ENCODE measurements at places on chromosomes 7 and 10. TPM values are rescaled to one million over a fixed set of nuclear protein-coding genes. Genes with fewer than 3 reads are reported as not detected.

DNA sequence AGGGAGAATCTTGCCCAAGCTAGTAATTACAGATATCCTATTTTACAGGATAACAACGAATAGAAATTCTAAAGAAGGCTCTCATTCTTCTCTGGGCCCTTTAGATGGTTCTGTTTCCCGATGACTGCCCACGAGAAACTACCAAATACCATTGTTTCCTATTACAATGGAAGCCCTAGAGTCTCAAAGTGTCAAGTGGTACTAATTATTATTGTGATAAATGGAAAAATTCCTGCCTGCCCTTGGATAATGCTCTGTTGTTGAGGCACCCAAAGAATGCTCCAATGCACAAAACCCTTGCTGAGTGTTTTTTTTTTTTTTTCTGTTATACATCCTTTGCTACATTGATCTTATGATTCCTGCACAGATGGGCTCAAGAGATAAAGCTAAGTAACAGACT lies 504.5 kb downstream of the XPNPEP1 start:
- H3K4me3 ChIP-seq = no peak overlapping the region
- no peaks in the 10 kb centered on the region for H3K36me3 ChIP-seq
- H3K27ac ChIP-seq = no peak overlapping the region
- no peaks in the 10 kb centered on the region for H3K4me1 ChIP-seq

GRCh38 chr7:47511699-47512370 lies 70.1 kb downstream of the TNS3 start:
- H3K27me3 ChIP-seq = no peaks in the 10 kb centered on the region
- no peak overlapping the region for H3K27ac ChIP-seq
- DNase-seq = no peak
- no peaks in the 10 kb centered on the region for H3K36me3 ChIP-seq
- H3K4me3 ChIP-seq = no peak overlapping the region

DNA sequence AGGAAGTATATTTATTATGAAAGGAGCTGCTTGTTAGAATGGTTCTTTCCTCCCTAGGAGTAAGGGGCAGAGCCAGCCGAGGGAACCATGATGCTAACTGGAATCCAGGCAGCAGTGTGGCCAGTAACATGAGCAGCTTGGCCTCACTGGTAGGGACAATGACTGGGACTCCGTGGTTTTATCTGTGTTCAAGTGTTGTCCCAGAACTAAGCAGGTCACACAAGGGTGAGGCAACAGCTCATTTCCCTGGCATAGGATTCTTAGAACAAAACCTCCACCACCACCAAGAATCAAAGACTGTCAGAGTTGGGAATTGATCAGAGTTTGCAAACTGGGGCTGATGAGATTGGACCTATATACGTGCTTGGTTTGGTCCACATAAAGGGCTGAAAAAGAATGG lies 138.9 kb upstream of the COBL start:
- no peak overlapping the region for H3K4me3 ChIP-seq
- no peak overlapping the region for H3K27ac ChIP-seq
- no peaks in the 10 kb centered on the region for H3K4me1 ChIP-seq
- H3K27me3 ChIP-seq = no peaks in the 10 kb centered on the region

Gene ZNF655
- total RNA-seq = 43.8 TPM

DNA sequence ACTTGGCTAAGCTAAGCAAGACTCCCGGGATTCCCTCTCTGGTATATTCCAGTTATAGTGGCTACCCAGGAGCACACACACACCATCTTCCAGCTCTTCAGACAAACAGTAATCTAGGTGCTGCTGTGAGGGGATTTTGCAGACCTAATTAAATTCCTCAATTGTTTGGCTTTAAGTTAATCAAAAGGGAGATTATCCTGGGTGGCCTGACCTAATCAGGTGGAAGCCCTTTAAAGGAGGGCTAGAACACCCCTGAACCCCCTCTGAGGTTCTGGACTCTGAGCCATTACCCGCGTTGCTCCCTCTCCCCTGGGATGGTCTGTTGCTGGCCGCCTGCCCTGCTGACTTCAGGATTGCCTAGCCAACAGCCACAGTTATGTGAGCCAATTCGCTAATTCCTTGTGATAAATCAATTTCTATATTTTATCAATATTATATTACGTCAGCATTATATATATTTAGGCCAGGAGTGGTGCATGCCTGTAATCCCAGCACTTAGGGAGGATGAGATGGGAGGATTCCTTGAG lies 6.4 kb downstream of the SFXN2 start:
- no peaks in the 10 kb centered on the region for H3K27me3 ChIP-seq
- no peak overlapping the region for H3K4me3 ChIP-seq
- DNase-seq = no peak
- peaks cover 5% of the 10 kb centered on the region for H3K4me1 ChIP-seq
- H3K36me3 ChIP-seq = peaks cover 2% of the 10 kb centered on the region

- no peak overlapping the region for H3K4me3 ChIP-seq
- DNase-seq = no peak
- no peak overlapping the region for H3K27ac ChIP-seq
Observed at GRCh38 chr7:81260152-81260551, 341.3 kb upstream of the SEMA3C start.

Gene UBN2
- 5.3 TPM for total RNA-seq

- no peak for DNase-seq
- H3K4me3 ChIP-seq = no peak overlapping the region
- H3K4me1 ChIP-seq = peaks cover 15% of the 10 kb centered on the region
- H3K27ac ChIP-seq = no peak overlapping the region
- H3K27me3 ChIP-seq = no peaks in the 10 kb centered on the region
Observed at GRCh38 chr10:74174521-74174920, 23.5 kb downstream of the ADK start.

DNA sequence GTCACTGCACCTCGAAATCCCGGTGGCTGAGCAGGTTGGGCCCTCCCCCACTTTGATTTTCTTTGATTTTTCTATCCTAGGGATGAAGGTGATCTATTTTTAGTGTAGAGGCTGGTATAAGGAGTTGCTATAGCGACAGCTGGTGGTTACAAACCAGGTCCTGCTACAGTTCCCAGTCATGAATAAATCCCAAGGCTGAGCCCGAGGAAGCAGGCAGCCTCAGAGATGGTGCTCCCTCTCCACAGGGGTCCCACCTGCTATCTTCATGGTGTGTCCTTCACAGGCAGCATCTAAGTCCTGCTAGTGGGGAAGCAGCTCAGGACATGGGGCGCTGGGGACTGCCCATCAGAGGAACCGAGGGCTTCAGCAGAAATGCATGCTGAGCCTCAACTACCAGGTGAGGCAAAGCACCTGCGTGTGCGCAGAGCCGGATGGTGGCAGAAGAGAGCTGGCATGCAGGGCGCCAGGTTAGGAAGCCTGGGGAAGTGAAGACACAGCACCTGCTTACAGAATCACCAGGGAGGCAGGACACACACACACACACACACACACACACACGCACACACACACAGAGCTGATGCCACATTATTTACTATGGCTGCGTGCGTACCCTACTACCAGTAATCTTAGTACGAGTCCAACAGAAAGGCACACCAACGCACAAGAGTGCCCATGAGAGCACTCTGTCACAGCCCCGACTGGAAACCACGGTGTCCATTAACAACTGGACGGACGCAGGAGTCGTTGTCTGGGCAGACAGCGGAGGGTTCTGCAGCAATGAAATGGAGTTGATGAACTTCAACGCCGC lies 150.9 kb downstream of the PRKAG2 start:
- H3K4me3 ChIP-seq = no peak overlapping the region
- no peaks in the 10 kb centered on the region for H3K4me1 ChIP-seq
- no peaks in the 10 kb centered on the region for H3K36me3 ChIP-seq

Gene SDHAF3
- total RNA-seq = 29.3 TPM

Gene PUS7
- 21.8 TPM for total RNA-seq

DNA sequence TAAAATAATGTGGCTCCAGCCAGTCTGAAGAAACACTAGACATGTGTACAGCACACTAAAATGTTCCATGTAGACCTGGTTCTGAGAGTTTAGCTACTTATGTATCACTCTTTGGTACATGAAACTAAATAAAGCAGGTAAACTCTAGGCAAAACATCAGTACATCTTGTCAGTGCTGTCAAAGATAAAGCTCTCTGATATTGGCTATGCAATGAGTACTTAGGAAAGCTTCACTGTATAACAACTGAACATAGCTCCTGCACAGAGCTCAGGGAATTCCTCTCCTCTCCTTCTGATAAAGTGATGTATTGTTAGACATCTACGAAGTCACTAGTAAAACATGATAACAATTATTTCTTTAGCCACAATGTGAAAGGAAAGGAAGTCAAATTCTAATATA lies 3.5 kb downstream of the LRRN3 start:
- DNase-seq = no peak
- no peaks in the 10 kb centered on the region for H3K27me3 ChIP-seq
- H3K4me3 ChIP-seq = no peak overlapping the region
- H3K36me3 ChIP-seq = no peaks in the 10 kb centered on the region

Gene ADCYAP1R1
- total RNA-seq = not detected

DNA sequence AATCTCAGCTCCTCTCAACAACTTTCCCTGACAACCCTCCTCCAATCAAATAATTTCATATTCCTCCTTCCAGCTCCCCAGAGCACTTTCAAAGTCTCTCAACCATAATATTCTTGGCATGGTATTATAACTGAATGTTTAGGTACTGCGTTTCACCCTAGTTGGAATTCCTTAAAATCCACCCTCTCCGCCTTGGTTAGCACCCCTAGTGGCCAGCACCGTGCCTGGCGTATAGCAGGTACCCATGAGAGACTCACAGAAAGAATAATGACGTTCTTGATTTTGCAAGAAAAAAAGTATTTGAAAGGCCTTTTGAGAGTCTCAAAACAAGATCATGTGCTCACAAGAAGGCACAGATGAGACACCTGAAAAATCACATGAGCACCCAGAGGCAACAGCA lies 50.9 kb downstream of the GLI3 start:
- H3K36me3 ChIP-seq = no peaks in the 10 kb centered on the region
- H3K27ac ChIP-seq = no peak overlapping the region
- no peak for DNase-seq

DNA sequence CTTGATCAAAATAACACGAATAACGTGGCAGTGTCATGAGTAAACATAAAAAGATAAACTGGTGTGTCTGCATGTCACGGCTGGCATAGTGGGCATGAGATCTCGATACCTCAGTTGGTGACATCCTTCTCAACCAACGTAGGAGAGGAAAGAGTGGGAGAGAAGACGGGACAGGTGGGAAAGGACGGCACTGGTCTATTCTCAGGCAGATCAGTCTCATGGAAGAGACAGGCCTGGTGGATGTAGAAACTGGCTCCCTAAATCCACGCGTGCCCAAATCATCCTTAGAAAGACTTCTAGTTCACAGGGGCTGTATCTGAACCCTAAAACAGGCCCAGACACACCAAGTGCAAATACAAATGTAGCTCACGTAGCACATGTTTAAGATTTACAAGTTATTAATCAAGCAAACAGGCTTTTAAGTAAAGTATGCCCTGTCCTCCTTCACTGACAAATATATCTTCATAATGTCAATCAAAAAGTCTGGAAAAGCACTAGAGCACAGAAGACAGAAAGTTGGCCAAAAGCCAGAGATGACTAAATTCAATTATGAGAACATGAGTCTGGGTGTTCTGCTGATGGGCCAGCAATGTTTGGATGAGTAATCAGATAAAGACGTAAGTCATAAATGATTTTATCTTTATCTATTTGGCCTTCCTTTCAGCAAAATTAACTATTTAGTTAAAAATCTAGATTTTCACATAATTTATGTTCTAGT lies 56.3 kb downstream of the SFMBT2 start:
- no peaks in the 10 kb centered on the region for H3K27me3 ChIP-seq
- H3K27ac ChIP-seq = no peak overlapping the region
- peaks cover 21% of the 10 kb centered on the region for H3K36me3 ChIP-seq
- no peak for DNase-seq

Gene NPFFR1
- total RNA-seq = not detected

GRCh38 chr7:96169439-96169838 lies 152.5 kb downstream of the SLC25A13 start:
- no peak for DNase-seq
- H3K27me3 ChIP-seq = no peaks in the 10 kb centered on the region
- H3K4me1 ChIP-seq = no peaks in the 10 kb centered on the region
- peaks cover 7% of the 10 kb centered on the region for H3K36me3 ChIP-seq
- no peak overlapping the region for H3K4me3 ChIP-seq
- H3K27ac ChIP-seq = no peak overlapping the region

- peaks cover 23% of the 10 kb centered on the region for H3K4me1 ChIP-seq
- H3K4me3 ChIP-seq = no peak overlapping the region
- H3K36me3 ChIP-seq = no peaks in the 10 kb centered on the region
- DNase-seq = no peak
- H3K27me3 ChIP-seq = no peaks in the 10 kb centered on the region
Observed at GRCh38 chr10:50392966-50393718, 141.8 kb upstream of the ASAH2 start.

- H3K4me1 ChIP-seq = no peaks in the 10 kb centered on the region
- H3K27ac ChIP-seq = no peak overlapping the region
- H3K4me3 ChIP-seq = no peak overlapping the region
- no peaks in the 10 kb centered on the region for H3K27me3 ChIP-seq
Observed at GRCh38 chr7:4345004-4345403, 337.1 kb upstream of the FOXK1 start.

Gene CALHM3
- total RNA-seq = 0.16 TPM

DNA sequence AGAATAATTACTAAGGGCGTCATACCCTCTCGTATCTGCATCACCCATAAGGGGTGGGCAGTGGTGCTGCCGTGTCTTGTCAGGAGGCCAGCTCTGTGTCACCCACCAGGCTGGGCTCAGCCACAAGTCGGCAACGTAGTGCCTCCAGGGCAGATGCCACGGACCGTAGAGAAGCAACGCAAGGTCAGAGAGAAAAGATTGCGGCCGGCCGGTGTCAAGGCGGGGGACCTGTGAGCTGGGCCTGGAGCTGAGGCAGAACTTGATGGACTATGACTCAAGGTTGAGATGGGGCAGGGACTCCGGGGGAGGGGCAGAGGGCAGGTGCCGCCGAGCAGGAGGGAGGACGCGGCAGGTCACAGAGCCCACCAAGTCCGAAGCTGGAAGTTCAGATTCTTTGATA lies 29.5 kb downstream of the FOXK1 start:
- no peaks in the 10 kb centered on the region for H3K27me3 ChIP-seq
- peaks cover 19% of the 10 kb centered on the region for H3K4me1 ChIP-seq
- H3K36me3 ChIP-seq = peaks cover 3% of the 10 kb centered on the region
- no peak overlapping the region for H3K4me3 ChIP-seq

GRCh38 chr10:29295813-29296212 lies 6.9 kb downstream of the LYZL1 start:
- no peaks in the 10 kb centered on the region for H3K27me3 ChIP-seq
- no peak overlapping the region for H3K27ac ChIP-seq
- no peaks in the 10 kb centered on the region for H3K4me1 ChIP-seq
- H3K4me3 ChIP-seq = no peak overlapping the region
- H3K36me3 ChIP-seq = no peaks in the 10 kb centered on the region
- no peak for DNase-seq

Measured in GM12878 (cell line).